Activated T-helper 1 cell treated with anti-CD3 and anti-CD28 coated beads, Interleukin-12 subunit alpha, Interleukin-12 subunit beta, Interleukin-2, Interleukin-4 antibody, amounts not matched to agents 30 ng/mL and 10 ng/mL and 1 ng/mL, durations not matched to agents 14 hours and 24 hours and 36 hours (primary cell): ENCODE measurements at places on chromosomes 16 and 17. TPM values are rescaled to one million over a fixed set of nuclear protein-coding genes. Genes with fewer than 3 reads are reported as not detected.

The NPB gene
- 0.24 and 0.31 TPM in 2 replicates for total RNA-seq

The TNRC6C gene
- total RNA-seq: 15.5 and 19.6 TPM in 2 replicates

The GGT6 gene
- total RNA-seq: not detected in 2 replicates

The KRT33B gene
- not detected in 2 replicates for total RNA-seq

The TMEM170A gene
- 42.1 and 42.7 TPM in 2 replicates for total RNA-seq

The AURKB gene
- 82.2 and 88.7 TPM in 2 replicates for total RNA-seq

The VAMP2 gene
- 54.7 and 55.9 TPM in 2 replicates for total RNA-seq
